NCI-H460 (cell line): ENCODE measurements at places on chromosomes 2 and 18.
A peak's percentile ranks its signal among the peaks of the same experiment; 100 is the strongest.

DNA sequence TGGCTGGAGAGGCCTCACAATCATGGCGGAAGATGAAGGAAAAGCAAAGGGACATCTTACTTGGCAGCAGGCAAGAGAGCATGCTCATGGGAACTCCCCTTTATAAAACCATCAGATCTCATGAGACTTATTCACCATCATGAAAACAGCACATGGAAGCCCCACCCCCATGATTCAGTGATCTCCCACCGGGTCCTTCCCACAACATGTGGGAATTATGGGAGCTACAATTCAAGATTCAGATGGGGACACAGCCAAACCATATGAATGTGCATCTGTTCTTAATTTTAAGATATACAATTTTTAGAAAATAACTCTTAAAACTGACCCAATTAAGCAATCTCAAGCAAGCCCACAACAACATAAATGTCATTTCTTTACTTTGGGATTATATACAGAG lies 12.6 kb downstream of the C18orf63 start:
- no peak for DNase-seq

DNA sequence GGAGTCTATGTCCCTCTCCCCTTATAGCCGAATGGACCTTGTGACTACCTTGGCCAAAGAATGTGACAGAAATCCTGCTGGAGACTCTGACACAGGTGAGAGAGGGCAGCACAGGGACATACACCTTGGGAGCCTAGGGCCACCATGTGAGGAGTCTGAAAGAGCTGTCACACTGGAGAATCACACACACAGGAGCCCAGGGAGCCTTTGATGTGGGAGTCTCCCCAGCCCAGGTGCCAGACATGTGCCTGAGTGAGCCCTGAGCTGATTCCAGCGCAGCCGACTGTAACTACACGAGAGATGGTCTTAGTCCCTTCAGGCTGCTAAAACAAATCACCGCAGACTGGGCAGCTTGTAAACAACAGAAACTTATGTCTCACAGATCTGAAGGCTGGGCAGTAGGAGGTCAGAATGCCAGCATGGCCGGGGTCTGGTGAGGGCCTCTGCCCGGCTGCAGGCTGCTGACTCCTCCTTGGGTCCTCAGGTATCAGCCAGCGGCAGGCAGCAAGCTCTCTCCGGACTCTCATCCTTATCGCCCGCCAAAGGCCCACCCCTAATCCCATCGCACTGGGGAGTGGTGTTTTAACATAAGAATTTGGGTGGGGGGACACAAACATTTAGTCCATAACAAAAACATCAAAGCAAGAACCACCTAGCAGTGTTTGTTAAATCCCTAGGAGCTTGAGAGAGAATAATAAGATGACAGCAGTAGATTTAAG lies 63.8 kb upstream of the GPR45 start:
- no peak for DNase-seq

- no peak for DNase-seq
Observed at GRCh38 chr2:223976635-223977226, 19.5 kb downstream of the MRPL44 start.

DNA sequence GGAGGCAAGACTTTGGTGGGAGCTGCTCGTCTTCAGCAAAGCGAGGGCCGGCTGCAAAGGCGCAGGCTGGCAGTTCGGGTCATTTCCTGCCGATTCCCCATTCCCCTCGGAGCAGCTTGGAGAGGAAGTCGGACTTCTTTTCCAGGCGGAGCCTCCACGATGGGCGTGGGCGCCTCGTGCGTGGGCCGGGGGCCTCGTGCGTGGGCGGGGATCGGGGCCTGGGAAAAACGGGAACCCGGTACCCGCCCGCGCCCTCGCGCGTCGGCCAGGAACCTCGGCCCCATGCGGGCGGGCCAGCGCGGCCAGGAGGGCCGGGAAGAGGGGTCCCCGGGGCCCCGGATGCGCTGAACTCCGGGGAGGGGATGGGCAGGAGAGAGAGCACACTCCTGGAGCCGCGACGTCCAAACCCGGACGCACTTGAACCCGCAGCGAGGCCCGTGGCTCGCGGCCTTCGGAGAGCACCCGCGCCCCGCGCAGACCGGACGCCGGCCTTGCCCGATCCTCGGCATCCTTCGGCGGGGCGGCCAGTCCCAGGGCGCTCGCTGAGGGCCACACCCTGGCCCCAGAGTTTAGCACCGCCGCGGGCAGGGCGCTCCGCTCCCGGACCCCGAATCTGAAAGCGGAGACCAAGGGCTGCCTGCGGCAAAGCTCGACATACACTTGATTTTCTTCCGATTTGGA lies 368.4 kb downstream of the MTX2 start:
- no peak for DNase-seq

DNA sequence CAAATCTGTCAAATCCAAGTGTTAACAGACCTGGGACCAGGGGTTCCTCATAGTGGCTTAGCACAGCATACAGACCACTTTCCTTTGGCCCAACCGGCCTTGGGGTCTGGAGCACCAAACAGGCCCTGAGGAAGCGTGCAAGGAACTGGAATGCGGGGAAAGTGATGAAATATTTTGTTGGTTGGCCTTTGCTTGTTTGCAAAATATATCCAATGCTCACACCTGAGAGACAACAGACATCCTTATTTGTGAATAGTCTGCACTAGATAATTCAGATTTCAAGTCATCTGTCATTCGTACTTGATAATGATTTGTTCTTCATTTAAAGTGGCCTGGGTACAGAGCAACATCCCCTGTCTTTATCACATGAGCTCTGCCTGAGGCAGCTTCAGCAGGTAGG lies 43.5 kb downstream of the ABCG8 start:
- DNase-seq = no peak

GRCh38 chr18:45352874-45353273 lies 262.4 kb upstream of the SLC14A2 start:
- no peak for DNase-seq

DNA sequence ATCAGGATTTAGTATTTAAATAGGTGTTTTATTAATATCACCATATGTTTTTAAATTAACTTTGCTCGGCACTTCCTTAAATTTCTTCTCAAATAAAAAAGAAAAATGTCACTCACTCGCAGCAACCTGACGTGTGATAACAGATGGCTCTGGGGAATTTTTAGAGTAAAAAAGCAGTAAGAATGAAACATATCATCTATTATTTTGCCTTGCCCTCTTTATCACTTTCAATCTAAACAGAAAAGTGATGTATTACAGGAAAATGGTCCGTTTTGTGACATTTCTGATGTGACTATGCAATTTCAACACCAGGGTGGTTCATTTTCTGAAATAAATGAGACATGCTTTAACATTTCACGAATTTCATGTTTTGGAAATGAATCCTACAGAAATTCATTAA lies 1368.0 kb upstream of the LRRTM1 start:
- no peak for DNase-seq

- no peak for DNase-seq
Observed at GRCh38 chr2:101405351-101405899, 18.1 kb upstream of the CREG2 start.

- no peak for DNase-seq
Observed at GRCh38 chr18:22637787-22638186, 220.1 kb upstream of the CTAGE1 start.

DNA sequence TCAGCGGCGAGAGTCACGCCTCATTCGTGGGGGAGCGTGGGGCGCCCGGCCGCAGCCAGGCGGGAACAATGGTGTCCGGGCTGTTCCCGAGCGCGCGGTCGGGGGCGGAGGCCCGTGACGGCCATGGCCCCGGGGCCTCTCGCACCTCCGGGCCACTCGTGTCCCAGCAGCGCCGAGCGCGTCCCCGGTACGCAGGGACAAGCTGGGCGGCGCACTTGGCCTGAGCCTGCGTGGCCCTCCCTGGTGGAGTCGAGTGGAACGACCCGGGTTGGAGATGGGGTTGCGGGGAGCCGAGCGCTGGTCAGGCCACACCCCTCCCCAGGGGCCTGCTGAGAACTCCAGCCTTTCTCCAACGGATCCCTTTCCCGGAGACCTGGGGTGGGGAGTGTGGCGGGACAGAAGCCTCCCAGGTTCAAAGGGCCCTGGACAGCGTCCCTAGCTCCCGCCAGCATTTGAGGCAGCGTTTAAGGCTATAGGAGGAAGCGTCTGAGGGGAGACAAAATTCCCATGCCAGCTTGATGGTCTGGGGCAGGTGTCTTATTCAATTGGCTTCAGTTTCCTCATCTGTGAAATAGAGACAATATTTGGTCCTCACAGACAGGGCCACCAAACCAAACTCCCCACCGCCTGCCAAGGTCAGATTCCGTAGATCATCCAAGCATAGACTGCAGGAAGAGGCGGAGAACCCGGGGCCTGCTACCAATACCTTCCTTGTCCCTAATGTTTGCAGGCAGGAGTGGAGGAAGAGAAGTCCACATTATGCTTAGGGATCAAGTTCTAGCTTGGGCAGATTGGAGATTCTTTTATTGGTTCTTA lies 553 bp downstream of the CNDP2 start:
- DNase-seq = peak; percentile 29

GRCh38 chr2:47309472-47309951 lies 93.4 kb upstream of the MSH2 start:
- DNase-seq = no peak

- no peak for DNase-seq
Observed at GRCh38 chr2:153770359-153770991, 101.2 kb upstream of the GALNT13 start.

GRCh38 chr2:147224070-147224469 lies 620.8 kb upstream of the ACVR2A start:
- no peak for DNase-seq

DNA sequence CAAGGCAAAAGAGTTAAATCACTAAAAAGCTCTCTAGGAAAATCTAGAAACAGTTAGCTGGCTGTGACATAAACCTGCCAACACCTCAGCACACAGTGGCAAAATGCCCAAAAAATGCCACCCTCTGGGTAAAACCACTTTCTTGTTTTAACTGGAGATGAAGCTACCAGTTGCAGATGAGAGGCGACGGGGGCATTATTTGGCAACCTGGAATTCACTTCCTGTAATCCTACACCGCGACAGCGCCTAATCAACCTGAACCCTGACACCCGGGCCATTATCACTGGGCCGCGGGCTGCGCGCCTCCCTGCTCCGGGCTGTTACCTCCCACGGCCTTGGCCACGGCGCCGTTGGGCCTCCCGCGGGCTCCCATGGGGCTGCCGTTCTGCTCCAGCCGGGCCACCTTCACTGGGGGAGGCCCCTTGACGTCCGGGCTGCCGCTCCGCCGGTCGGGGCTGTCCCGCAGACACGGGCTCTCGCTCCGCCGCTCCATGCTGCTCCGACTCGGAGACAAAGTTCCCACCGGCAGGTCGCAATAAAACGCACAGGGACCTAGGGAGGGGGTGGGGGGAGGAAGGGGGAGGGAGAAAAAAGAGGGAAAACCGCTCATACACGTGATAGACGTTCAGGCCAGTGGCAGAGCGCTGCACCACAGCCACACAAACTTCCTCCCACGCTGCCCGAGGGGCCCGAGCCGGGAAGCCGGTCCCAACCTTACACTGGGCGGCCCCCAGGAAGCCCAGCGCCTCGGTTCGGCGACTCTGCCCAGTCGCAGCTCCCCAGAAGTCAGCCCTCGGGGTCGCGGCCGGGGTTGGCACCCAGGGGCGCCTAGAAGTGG lies 2.0 kb downstream of the SATB2 start:
- DNase-seq = no peak

- DNase-seq = no peak
Observed at GRCh38 chr18:76518860-76519538, 24.0 kb upstream of the ZNF516 start.

DNA sequence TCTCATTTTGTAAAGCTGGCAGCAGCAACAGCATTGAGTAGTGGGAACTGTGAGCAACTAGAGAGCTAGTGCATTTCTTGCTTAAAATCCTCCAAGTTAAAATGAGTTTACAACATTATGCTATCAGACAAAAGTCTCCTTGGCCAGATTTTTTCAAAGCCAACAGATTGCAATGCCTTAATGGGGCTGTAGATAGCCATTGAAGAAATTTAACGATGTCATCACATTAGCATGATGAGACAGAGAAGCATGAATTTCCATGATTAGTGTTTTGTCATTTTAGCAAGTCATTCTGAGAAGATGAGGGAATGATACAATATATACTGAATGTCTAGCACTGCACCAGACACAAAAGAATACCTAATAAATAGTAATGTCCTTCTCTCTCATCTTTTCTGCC lies 307.5 kb upstream of the REG3G start:
- DNase-seq = no peak

- peak; percentile 14 for DNase-seq
Observed at GRCh38 chr2:207258263-207258991, 92.7 kb upstream of the KLF7 start.

DNA sequence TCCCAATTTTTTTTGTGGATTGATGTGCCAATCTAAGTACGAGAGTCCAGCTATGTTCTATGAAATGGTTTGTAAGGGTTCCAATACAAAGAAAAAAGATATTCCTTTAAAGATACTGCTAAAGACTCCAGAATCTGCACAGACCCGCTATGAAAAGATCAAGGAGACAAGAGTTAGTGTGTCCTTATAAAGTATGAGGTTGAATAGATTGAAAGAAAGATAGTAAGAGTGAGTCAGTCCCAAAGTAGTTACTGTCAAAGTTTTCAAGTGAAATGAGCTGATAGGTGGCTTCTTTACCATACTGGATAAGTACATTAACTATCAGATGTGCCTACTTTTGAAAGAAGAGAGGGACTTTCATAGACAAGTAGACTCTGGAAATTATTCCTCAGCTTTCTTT lies 17.9 kb upstream of the EHBP1 start:
- no peak for DNase-seq

- DNase-seq = peak; percentile 62
Observed at GRCh38 chr2:19358242-19359020, at the start of gene OSR1. TSS of gene OSR1 (minus strand) at chr2:19358623. CDS start at chr2:19353805, 4,818 bp downstream.

DNA sequence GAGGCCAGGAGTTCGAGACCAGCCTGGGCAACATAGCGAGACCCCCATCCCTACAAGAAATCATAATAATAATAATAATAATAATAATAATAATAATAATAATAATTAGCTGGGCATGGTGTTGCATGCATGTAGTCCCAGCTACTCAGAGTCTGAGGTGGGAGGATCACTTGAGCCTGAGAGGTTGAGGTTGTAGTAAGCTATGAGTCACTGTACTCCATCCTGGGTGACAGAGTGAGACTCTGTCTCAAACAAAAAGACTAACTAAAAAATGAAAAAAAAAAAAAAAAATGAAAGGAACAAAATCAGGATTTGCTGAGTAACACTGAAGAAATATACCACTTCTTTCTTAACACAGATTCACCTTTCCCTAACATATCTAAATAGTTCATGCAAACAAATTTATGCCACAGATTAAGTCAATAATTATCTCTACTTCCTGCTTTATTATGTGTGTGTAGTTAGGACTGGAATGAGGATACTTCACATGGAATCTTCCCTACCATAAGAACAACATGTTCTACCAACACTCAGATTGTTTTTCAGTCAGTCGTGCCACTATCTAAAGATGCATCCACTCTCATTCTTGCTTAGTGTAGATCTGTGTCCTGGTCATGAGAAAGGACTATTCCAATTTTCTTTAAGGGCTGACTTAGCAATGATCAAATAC lies 928.7 kb downstream of the SLC4A3 start:
- no peak for DNase-seq

DNA sequence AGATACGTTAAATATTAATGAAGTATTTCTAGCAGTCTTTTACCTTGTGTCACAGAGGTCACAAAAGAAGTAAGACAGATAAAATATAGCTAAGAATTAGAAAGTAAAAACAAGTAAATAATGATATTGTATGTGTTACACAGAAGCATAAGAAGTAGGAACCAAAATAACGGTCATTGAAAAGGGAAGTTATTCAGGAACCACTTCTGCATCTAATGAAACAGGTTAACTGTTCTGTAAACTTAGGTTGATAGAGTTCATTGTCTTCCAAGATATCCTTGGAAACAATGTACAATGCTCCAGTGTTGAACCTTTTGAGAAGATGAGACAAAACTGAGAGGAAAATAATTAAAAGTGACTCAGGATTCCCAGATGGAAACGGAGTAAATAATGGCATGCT lies 57.1 kb upstream of the CD302 start:
- DNase-seq = no peak

- peak; percentile 7 for DNase-seq
Observed at GRCh38 chr2:27807476-27807875, 36.0 kb downstream of the MRPL33 start.
